Glomerular endothelial cell (primary cell): ENCODE measurements at places on chromosomes 7 and 10. TPM values are rescaled to one million over a fixed set of nuclear protein-coding genes. Genes with fewer than 3 reads are reported as not detected.

The CEP41 gene
- 23.5 and 25.1 TPM in 2 replicates for total RNA-seq

The AKR1C8 gene
- total RNA-seq = not detected in 2 replicates

The SFMBT2 gene
- total RNA-seq = 3.1 and 4.8 TPM in 2 replicates

The FFAR4 gene
- total RNA-seq = not detected in 2 replicates

The HPSE2 gene
- not detected in 2 replicates for total RNA-seq

The CFAP46 gene
- 1.9 and 3.2 TPM in 2 replicates for total RNA-seq

The SLC25A40 gene
- total RNA-seq = 2.4 and 11.2 TPM in 2 replicates

The CDC123 gene
- 105 and 119 TPM in 2 replicates for total RNA-seq

The LLCFC1 gene
- not detected in 2 replicates for total RNA-seq

The CFAP70 gene
- total RNA-seq = 0.39 and 0.41 TPM in 2 replicates

The C10orf62 gene
- total RNA-seq = not detected in 2 replicates

The TDRD1 gene
- total RNA-seq = 0.06 TPM in 1 of 2 replicates, not detected in the other

The XRCC2 gene
- total RNA-seq = 1.9 and 4.6 TPM in 2 replicates

The DOCK1 gene
- total RNA-seq = 53.8 and 90.4 TPM in 2 replicates

The GIMAP5 gene
- 27.1 and 28.6 TPM in 2 replicates for total RNA-seq

The FGL2 gene
- not detected in 2 replicates for total RNA-seq

The UNC5B gene
- 19.5 and 69.5 TPM in 2 replicates for total RNA-seq

DNA sequence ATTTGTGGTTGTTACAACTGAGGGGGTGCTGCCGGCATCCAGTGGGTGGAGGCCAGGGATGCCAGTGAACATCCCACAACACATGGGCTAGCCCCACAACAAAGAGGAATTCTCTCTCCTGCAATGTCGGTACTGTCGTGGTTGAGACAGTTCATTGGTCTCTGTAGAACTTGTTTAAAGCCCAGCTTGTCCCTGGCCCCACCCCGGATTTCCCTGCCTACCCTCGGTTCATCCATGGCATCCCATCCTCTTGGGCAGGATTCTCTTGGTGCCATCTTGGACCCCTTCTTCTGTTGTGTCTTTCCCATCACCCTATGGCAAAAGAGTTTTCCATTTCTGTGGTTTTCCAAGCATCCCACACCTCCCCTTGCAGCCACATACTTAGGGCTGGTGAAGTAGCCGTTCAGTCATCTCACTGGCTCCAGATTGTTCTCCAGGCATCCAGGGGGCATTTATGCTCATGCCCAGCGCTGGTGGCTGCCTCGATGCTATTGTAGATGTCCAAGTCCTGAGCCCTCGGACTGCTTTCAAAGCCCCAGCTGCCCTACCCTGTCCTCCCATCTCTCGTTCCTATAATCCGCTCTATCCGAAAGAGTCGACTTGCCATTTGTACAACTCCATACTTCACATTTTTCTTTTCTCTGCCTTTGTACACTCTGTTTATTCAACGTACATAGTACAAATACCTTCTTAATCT is 39.2 kb downstream of the MGMT start:
- DNase-seq = no peak

- DNase-seq = no peak
These were observed 42.3 kb upstream of the GNA12 start for GRCh38 chr7:2886391-2886790.

DNA sequence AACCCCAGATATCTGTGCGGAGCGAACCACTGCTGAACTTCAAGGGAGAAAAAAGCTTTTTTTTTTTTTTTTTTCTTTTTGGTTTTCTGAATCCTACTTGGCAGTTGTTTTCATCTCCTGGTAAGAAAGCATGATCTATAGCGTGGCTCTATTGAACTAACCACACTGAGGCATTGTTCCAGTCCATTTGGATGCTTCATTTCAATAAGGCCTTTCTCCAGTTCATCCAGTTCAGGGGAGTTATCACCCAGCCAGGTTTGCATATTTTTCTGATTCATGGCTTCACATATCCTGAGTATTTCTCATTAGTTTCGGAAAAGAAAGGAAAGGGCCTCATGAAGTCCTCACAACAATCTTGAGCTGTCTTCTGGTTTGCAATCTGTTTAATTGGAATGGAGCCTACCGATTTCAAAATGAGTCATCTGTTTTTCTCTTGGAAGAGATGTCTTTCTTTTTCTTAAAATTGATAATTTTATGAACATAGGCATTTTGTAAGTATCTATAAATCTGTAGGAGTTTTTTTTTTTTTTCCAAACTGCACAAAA is 93.1 kb upstream of the STEAP4 start:
- DNase-seq = no peak

DNA sequence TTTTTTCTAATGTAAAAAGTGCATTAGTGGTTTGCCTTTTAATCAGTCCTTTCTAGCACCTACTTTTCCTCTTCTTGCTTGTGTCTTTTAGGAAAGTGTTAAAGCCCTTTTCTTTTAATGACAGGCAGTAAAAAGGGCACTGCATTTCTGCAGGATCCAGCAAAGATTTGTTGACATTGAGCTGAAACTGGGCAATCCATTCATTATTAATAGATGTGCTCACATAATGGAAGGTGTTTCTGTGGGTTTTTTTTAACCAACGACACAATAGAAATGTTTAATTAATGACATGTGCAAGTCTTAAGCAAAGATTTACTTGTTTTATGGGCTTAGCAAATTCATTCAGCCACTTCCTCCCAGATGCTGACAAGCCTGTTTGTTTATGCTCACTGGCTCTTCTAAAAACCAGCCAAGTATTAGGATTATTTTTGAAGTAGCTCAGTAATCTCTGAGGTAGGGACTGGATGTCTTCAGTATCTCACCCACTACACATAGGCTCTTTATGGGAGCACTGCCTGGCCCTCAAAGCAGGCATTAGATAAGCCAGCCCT is 1201.1 kb downstream of the SORCS1 start:
- no peak for DNase-seq

- DNase-seq = no peak
These were observed 65.9 kb downstream of the GOLGA7B start for GRCh38 chr10:97915346-97916131.

GRCh38 chr7:109449760-109450159 is 880.1 kb downstream of the DNAJB9 start:
- no peak for DNase-seq

GRCh38 chr7:22723181-22723601 is 3.8 kb upstream of the IL6 start:
- no peak for DNase-seq

DNA sequence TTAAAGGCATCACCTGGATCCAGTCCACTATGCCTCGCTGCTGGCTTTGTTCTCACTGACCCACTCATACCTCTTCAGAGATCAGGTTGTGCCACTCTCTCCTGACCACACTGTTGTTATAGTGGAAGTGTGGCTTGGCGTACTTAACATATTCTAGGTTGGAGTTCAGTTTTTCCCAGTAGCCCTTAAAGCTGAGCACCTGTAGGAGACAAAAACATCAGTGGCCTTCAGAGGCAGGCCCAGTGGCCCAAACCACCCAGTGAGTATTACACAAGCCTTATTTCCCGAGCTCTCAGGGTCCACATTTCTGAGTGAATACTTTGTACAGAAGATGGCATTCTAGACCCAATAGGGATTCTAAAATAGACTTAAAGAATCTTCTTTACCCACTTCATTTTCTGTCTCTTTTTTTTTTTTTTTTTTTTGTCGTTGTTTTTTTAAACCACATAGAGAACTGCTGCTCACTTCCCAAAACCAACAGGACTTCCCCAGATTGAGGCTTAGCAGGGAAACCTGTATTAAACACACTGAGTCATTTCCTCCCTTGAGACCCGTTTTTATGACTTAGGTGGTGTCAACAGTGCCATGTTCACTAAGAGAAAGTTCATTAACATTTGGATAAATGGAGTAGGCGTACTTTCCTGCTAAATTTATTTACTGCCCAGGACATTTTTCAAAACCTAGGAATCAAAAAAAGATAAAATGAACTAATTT is 85.8 kb downstream of the GSAP start:
- no peak for DNase-seq

- DNase-seq = no peak
These were observed 99.5 kb downstream of the HIP1 start for GRCh38 chr7:75639071-75639885.

DNA sequence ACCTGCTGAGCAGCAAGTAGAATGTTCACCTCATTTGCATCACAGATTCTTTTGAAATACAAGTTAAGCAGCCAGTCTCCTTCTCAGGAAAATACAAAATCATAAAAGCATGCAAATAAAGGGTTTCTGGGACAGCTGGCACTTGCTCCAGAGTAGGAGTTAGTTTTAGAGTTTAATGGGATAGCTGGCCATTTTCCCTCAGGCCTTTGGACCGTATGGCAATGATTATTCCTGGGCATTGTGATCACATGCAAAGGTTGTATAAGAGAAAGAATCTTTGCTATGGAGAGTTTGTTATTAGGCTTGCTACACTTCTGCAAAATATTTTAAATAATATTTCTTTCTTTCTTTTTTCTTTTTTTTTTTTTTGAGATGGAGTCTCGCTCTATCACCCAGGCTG is 240.8 kb downstream of the CDK14 start:
- DNase-seq = no peak

DNA sequence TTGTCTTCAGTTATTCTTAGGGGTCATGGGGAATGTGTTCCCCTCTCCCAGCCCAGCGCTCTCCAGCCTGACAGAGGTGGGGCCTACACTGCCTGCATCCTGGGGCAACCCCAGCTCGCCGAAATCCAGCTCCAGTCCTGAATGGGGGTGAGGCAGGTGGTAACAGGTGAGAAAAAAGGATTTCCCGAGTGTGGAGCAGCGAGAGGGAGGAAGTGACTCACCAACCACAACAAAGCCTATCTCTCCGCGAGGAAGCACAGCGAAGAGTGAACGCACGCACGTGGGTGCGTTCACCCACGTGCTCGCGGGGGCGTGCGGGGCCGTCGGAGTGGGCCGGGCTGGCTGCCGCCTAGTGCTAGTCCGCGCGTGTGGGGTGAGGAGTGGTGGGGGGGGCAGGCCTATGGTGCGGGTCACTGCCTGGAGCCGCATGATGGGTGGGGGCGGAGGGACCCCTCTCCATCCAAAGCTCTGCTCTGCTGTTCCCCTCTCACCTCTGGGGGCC is 855 bp upstream of the PALD1 start:
- DNase-seq = no peak

DNA sequence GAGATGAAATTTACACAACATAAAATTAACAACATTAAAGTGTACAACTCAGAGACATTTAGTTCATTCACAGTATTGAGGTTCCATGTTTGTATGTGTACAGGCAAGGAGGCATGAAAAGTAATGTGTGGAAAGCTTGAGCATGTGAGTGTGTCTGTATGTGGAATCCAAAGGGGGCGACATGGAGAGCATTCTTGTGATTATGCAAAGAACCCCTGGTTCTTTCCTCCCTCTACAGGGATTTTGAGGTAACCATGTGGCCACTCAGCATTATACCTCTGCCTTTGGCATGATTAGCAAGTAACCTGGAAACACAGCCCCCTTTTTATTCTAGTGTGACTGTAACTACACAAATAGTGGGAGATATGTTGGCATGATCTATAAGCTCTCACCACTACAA is 21.0 kb downstream of the OR2F1 start:
- DNase-seq = no peak

- DNase-seq = no peak
These were observed 1.0 kb downstream of the CYP51A1 start for GRCh38 chr7:92133133-92133736.

DNA sequence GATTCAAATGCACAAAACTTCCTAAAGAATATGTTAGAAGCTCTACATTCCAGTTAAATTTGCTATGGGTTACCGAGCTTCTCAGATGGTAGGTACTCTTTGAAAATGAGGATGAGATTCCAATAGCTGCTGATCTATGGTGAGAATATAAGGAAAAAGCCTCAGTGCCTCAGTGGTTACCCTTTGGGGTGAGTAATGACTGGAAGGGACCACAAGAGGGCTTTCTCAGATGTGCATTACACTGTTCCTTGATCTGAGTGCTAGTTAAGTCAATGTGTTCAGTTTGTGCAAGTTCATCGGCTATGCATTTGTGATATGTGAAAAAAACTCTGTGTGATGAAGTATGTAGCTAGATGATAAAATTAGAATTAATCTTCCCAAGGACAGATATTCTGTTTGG is 3.5 kb downstream of the NRCAM start:
- no peak for DNase-seq

GRCh38 chr7:159227433-159227832 is 82.8 kb upstream of the VIPR2 start:
- DNase-seq = no peak

- no peak for DNase-seq
These were observed 107.3 kb downstream of the PROSER2 start for GRCh38 chr10:11930312-11930978.

DNA sequence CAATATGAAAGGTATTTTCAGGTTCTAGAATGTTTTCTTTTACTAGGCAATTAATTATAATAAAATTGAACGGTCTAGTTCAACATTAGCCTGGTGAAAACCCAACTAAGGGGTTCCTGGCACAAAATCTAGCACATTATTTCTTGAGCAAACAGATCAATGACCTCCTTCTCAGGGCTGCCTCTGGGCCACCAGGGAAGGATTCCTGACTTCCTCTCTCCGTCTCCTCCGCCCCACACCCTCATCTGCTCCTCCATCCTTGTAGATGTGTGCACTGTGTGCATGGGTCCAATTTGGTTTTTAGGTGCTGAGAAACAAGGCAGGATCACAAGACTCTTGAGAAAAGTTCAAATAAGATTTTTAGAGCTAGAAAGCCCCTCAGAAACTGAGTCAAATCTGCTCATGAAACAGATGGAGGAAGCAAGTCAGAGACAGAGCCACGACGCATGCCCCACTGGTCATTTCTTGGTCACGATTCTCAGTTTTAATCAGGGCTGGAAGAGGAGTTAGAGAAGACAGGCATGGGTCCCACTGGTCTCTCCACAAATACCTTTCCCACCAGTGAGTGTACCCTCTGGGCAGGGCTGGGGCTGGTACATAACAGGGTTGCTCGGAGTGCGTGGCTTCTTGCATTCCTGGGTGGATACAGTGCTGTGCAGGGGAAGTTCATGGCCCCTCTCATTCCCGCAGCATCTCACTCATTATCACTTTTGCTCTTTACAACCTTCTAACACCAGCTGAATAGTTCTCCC is 3.8 kb downstream of the TRPV6 start:
- DNase-seq = no peak

GRCh38 chr7:2492038-2492437 is 15.8 kb upstream of the GRIFIN start:
- no peak for DNase-seq

DNA sequence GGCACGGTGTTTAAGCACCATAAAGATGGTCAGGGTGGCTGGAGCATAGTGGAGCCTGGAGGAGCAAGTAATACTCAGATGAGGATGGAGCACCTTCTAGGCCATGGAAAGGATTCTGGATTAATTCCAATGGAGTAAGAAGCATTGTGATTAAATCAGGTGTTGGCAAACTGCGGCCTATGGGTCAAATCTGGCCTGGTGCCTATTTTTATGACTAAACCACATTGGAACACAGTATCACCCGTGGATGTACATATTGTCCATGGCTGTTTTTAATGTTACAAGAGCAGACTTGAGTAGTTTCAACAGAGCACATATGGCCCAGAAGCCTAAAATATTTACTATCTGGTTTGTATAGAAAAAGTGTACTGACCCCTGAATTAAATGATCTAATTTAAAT is 49.9 kb upstream of the TMEM248 start:
- no peak for DNase-seq

GRCh38 chr10:98020784-98021183 is 9.6 kb downstream of the CRTAC1 start:
- DNase-seq = no peak

GRCh38 chr7:29080803-29081202 is 65.5 kb downstream of the CPVL start:
- DNase-seq = no peak
